ENCODE measurements at places on chromosomes 11 and 22.

DNA sequence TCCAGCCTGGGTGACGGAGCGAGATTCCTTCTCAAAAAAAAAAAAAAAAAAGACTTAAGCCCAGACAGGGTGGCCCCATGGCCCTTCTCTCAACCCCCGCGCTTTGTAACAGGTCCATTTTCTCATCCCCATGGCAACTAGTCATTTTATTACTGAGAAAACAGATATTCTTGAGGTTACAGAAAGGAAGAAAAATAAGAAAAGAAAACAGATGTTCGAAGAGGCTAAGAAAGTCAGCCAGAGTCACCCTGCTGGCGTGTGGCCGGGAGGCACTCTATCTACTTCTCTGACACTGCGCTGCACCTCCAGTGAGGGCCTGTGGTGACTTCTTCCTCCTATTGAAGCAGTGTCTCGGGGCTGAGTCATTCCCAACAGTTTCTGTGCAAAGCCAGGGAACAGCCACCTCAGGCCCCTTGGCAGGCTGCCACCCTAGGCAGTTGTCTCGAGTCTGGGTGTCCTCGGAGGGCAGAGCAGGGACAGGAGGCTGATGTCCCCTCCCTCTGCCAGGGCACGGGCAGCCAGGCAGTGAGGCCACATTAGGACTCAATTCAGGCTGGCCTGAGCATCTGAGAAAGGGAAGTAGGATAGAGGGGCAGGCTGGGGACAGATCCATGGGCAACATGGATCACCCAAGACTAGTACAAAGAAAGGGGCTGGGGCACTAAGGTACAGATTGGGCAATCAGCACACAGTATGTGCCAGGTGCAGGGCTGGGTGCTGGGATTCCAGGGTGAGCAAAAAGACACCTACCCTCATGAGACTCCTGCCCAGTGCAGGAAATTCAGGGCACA, 16.4 kb upstream of the SYVN1 start:
- DNase-seq: no peak

DNA sequence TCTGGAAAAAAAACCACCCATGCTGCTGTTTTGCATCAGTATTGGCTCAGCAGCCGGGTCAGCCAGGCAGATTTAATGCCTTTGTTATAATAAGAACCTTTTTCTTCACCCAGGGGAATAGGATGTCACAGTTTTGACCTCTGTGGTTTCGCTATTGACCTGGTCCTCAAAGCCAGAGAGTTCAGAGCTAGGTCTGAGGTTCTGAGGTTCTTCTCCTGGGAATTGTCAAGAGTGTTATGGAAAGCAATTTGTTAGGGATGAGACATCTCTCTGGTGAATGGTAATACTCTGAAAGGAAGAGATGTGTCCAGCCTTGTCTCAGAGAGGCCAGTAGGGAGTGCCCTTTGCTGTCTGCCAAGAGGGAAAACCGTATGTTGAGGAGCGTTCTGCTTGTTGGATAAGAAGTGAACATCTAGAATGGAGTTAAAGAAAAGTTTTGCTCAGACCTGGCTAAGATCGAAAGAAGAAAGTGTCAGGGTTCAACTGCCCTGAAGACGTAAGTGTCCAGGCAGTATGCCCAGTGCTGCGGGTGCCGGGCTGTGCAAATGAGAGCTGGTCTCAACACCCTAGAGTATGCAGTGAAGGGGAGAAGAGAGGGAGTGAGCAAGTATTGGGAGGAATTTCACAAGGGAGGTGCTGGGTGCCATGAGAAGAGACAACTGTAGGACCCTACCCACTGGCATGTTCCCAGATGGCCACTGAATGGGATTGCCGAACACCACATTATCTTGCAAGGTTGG, 150.9 kb upstream of the TTC12 start:
- no peak for DNase-seq

DNA sequence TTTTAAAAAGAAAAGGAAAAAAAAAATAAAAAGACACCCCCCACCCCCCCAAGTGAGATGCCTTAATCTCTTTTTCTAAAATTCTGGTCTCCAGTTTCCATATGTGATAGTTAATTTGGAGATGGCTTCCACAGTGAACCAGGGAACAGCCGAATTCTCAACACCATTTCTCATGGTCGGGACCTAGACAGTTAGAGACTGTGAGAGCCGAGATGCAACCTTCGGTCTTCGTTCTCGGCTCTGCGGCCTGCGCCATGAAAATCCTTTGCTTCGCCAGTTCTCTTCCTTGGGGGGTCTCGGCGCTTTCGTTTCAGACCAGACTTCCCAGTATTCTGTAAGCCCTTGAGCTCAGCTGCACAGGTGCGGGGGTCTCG, 723 bp downstream of the CACNG2 start:
- no peak for DNase-seq

DNA sequence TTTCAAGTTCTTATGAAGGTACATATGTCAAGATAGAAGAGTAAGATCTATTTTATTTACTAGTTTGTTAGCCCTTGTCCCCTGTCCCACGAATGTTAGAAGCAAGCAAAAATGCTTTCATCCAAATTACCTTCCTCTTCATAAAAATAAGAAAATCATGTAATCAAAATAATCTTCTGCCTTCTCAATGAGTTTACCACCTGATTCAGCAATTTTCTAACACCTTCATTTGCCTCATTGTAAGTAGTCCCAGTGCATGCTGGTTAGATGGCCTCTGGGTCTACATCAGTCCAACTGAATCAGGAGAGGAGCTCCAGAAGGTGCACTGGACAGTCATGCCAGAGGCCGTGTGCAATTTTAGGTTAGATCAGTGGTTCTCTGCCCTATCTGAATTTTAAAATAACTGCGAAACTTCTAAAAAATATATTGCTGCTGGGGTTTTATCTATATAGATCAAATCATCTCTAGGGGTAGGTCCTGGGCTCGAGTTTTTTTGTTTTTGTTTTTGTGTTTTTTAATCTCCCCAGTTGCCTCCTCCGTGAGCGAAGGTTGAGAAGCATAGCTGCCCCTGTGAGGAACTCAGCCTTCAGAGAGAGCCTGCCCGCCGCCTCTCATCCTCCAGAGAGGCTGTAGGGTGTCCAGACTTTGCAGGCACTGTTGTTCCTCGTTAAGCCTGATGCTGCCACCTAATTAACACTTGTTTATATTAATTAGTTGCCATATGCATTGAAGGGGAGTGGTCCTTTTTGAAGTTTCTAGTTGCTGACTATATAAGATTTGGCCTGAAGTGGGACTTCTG, 32.2 kb downstream of the C22orf31 start:
- DNase-seq: no peak

GRCh38 chr11:77086521-77087472, 15.8 kb upstream of the OMP start:
- no peak for DNase-seq

DNA sequence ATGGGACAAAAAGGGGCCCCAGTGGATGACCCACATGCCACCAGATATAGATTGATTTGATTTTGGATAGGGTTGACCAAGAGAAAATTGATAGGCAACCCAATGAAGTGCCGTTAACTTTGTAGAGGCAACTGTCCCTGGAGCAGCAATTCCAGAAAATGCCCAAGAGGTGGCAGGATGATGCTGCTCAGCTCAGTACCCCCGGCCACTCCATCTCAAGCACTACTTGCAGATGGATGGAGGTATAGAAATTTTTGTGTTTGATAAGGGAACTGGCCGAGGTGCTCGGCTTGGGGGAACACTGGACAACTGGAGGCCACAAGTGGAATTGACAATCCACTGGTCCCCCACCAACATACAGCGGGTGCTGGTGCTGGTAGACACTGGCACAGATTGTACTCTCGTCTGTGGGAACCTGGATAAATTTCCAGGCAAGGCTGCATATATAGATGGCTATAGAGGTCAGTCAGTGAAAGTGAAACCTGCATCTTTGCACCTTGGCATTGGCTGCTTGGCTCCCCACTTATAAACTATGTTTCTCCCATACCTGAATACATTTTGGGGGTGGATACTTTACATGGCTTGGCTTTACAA, 86.3 kb downstream of the CCDC83 start:
- DNase-seq: peak; percentile 27

DNA sequence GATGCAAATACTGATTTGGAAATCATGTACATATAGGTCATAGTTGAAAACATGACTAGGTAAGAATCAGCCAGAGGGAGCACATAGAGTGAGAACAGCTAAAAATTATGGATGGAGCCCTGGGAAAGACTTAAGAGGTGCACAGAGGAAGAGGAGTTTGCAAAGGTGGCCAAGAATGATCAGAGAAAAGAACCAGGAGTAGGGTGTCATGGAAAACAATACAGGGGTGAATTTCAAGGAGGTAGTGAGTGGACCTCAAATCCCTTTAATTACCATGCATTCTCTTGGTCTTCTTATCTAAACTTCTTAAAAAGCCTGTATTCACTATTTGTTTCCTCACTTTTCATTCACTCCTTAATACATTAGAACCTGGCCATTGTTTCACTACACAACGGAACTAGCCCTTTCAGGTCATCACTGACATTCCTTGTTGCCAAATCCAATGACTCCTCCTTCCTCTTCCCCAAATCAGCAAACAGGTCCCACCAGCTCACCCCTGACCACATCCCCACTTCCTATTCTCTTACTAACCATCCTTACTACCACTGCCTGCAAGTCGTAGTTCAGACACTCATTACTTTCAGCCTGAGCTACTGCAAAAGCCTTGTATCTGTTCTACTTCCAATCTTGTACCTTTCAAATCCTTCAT, 22.6 kb downstream of the BUD13 start:
- no peak for DNase-seq

DNA sequence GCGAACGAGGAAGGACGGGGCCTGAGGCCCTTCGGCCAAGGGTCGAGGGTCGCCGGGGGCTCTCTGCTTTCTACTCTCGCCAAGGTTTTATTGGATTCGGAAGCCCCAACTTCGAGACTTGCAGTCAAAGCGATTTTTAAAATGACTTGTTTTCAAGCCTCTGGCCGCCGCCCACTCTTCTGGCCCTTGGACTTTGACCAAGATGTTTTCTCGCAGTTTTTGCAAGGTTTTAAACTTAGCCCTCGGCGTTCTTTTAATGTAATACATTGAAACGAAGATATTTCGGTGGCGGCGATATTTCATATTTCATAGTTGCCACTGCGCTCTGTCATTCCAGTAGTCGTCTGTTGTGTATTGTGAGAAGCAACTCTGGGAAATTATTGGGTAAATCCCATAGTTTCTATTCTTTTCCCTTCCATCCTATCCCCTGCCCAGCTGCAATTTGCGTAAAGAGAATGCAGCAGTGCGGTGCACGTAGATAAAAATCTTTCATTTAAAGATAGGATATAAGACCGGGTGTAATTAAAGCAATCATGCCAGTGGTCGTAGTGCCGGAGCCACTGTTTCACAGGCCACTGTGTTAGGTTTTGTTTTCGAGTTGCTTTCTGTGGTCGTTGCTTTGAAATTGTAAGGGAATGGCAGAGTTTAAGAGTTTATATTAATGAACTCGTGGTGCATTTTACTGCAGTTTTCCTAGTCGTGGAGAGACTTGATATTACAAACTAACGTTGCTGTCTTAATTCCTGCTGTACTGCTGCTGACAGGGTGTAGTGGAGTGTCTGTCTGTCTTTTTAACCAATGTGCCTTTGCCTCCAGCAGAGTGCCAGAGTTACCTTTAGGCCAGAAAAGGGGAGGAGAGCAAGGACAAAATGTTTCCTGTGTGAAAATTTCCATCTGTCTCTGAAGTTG, 702 bp downstream of the BIRC2 start:
- DNase-seq: peak; percentile 53

DNA sequence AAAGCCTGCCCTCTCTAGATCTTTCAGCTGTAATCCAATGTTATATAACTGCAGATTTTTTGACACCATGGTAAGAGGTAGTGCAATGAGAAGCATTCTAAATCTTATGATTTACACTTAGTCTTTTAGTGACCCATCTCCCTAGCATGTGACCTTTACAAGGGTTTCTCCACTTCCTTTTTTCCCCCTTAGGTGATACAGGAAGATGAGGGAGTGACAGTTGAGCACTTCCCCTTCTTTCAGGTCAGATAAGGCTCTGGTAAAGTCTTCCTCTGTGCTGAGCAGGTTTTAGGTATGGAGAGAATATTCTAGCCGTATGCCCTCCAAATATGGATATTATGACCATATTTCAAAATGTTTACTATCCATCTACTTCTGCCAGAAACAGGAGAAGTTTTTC, 753.6 kb downstream of the JRKL start:
- DNase-seq: no peak

GRCh38 chr11:68269414-68270081, 2.2 kb downstream of the C11orf24 start:
- DNase-seq: no peak

- DNase-seq: no peak
These were observed 136.3 kb downstream of the ETS1 start for GRCh38 chr11:128450882-128451651.

DNA sequence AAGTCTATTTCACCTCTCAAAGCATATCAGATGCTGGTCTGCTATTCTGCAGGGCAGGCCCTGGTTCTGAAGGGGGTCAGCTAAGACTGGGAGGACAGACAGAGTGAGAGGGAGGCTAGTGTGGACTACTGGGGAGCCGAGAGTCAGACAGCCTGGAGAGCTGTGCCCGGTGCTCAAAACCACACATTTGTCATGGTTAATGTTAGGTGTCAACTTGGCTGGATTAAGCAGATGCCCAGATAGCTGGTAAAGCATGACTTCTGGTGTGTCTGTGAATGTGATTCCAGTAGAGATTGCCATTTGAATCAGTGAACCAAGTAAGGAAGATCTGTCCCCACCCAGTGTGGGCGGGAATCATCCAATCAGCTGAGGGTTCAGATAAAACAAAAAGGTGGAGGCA, 102.6 kb downstream of the SNX19 start:
- DNase-seq: no peak

DNA sequence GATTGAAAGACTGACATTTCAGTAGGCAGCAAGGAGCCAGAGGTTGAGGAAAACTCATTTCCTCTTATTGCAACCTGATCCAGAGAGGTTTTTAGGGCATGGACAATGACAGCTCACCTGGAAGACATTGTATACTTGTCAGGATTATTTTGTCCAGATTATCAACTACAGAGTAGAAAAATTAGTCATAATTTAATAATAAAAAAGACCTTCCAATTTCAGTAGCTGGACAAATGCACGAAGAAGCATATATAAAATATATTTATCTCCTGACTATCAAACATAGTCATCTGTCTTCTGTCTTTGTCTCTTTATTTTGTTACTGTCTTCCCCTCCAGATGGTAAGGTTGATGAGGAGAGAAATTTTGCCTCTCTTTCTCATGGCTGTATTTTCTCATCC, 330.6 kb upstream of the RAG2 start:
- DNase-seq: no peak

- DNase-seq: no peak
These were observed 48.0 kb downstream of the RCN1 start for GRCh38 chr11:32138902-32139301.

All from CD4-positive, alpha-beta T cell treated with Interleukin-12 subunit alpha and Interleukin-12 subunit beta, for 1 hour (primary cell).